Stimulated activated CD8-positive, alpha-beta memory T cell treated with anti-CD3 and anti-CD28 coated beads, Interleukin-7, amount 100 ng/mL, for 1 hour (primary cell): ENCODE measurements at places on chromosomes 5 and 9.

- DNase-seq = no peak
Observed at GRCh38 chr9:136906266-136906665, 19.9 kb downstream of the TRAF2 start.

DNA sequence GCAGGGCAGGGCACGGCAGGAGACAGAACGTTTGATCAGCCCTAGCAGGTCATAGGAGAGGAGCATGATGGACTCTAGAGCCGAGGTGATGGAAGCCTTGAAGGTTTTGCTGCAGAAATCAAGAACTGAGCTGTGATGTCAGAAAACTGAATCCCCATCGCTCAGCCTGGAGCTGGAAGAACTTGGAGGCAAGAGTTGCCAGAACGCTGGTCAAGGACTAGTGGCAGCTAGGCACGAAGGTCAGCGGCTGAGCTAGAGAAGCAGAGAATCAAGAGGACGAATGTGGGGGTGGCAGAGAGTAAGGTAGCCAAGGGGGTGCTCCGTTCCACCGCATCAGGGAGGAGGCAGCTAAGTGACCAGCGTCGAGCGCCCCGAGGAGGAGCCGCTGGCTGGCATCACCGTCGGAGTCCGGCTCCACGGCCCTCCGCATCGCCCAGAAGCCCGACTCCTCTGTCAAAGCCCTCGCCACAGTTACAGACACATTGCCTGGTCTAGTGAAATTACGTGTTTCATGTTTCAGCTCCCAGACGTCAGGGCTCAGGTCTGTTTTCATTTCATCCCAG lies 1.2 kb upstream of the GALNT10 start:
- DNase-seq = no peak

- no peak for DNase-seq
Observed at GRCh38 chr5:169943026-169943425, 37.3 kb downstream of the INSYN2B start.

DNA sequence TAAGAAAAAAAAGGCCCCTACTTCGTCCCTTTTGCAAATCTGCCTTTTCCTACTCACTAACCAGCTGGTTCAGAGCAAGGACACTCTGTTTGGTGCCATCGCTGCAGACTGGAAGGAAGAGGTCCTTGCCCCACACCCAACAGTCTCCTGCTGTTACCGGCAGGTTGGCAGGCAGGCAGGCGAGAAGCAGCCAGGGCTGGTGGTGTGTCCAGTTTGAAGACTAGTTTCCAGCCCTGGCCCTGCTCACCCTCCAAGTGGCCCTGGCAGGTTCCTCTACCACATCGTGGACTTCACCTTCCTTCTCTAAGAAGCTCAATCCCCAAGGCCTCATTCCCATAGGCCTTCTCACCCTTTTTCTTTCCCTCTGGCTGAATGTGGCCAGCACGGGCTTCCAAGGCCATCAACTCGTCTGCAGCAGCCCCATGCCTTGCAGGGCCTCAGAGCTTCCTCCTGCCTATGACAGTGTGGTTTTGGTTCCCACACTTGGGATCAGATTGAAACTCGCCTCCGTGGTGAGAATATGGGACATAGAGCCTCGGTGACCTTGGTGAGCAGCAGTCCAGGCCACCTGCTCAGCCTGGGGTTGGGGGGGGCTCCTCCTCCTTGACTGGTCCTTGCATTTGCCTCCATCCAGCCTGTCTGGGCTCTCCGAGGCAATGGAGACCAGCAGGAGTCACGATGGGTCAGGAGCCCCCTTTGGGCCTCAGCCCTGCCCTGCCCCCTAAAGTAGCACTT lies 22.9 kb downstream of the TGFBI start:
- no peak for DNase-seq

DNA sequence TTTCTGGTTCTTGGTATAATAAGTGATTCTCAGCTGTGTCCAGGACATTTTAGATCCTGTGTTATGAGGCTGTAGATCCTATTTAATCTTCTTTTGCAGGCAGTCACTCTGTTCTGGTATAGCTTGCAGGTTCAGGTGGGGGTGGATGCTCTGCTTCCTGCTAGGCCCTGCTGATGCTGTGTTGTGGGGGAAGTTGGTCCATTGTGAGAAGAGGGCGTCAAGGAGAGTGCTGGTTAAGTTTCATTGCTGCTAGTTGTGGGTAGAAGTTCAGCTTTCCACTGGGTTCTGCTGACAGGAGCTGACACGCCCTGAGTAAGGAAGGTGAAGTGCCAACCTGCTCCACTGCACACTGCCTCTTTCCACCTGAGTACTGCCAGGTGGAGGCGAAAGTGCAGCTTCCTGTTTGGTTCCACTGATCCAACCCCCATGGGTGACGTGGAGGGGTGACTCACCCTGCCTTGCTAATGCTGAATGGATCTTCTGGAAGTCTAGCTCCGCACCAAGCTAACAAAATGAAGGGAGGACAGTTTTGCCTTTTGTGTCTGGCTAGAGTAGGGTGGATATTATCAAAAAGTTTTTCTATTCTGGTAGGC lies 16.3 kb downstream of the NMRK1 start:
- no peak for DNase-seq

DNA sequence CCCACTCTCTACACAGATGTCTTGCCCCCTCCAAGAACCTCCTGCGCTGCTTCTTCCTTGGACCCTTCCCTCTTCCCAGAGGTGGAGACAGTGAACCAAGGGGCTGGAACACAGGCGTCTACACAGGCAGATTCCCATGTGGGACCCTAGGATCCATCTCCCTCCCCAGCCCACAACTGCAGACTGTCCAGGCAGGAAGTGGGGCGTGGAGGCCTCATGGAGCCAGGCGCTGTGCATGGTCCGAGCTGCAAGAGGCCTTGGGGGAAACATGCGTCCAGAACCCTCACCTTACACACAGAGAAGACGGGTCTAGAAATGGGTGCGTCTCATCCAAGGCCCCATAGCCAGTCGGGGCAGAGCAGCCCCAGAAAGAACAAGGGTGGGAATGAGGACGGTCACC lies 117.5 kb downstream of the VAV2 start:
- DNase-seq = no peak

GRCh38 chr9:94168203-94169000 lies 84.1 kb downstream of the PTPDC1 start:
- DNase-seq = no peak

GRCh38 chr5:115394531-115394930 lies 98.1 kb upstream of the CCDC112 start:
- DNase-seq = no peak

GRCh38 chr5:144433893-144434292 lies 263.2 kb downstream of the KCTD16 start:
- no peak for DNase-seq

DNA sequence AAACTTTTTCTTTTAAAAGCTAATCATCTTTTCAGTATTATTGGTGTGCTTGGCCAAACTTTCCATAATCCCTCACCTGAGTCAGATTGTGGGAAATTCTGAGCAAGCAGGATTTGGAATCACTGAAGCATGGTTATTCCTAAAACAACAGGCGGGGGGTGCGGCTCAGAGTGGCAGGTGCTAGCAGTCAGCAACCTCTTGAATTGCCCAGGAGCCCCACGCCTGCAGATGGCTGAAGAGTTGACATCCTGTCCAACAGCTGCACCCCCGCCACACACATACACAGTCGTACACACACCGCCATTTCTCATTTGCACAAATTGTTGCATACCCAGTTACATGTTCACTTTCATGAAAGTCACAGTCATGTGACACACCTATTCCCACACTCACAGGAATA lies 96.6 kb downstream of the LHX2 start:
- no peak for DNase-seq

GRCh38 chr5:40497573-40497972 lies 182.1 kb upstream of the PTGER4 start:
- no peak for DNase-seq

GRCh38 chr5:55114061-55114460 lies 11.6 kb downstream of the GZMA start:
- DNase-seq = no peak
